ENCODE measurements at places on chromosomes 7 and 10.

GRCh38 chr10:85105614-85106255 lies 777.3 kb downstream of the CCSER2 start:
- no peak for DNase-seq

DNA sequence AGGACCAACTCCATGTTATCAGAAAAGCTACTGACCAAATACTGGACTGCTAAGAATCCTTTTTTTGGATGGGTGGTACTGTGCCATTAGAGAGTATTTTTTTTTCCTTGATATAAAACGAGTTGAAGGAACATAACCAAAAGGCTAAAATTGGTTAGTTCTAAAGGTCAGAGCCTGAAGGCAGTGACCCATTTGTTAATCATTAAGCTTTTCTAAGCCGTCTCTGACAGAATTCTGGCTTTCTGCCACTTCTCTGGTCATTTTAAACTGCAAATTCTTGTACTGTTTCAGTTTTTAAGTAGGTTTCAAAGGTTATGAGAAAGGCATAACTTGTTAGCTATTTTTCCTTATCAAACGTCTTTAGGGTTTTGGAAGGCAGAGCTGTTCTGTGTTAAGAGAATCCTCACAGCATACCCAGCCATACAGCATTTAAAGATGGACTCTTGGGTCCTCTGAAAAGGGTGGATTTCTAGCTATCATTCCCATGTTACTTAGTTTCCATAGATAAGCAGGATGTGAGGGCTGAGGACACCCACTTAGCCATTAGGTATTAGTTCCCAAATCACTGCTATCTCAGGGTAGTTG lies 196.8 kb downstream of the RNLS start:
- no peak for DNase-seq

- peak; percentile 11 for DNase-seq
These were observed 352.0 kb downstream of the PCLO start for GRCh38 chr7:82810558-82811259.

DNA sequence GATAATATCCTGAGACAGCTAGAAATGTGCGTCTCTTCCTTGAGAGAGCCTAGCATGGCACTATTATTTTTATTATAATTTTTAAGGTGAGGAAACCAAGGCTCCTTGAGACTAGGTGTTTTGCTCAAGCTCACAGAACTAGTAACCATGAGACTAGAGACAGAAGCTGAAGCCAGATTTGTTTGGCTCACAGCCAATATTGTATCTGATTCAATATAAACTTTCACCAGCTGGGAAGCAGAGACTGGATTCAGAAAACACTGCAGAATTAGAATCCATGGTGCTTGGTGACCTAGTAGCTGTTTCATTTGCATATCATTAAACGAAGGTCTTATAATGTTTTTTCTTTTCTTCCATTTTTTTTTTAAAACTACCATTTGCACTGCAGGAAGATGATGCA lies 64.4 kb downstream of the DNAJB9 start:
- no peak for DNase-seq

DNA sequence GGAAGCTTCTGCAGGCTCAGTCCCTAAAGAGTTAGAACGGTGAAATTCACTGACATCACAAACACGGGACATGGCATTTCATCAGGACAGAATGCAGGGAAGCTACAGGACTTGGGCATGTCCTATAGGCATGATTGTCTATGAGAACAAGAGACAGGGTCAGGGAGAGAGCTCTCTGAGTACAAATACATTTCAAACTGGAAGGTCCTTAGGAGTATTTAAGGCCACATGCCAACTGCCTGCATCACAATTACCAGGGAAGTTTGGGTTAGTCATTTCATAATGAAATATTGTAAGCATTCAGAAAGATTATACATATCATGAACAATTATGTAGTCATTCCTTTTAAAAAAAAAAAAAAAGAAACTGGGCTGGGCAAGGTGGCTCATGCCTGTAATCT lies 71.3 kb downstream of the CREB3L2 start:
- DNase-seq: no peak

DNA sequence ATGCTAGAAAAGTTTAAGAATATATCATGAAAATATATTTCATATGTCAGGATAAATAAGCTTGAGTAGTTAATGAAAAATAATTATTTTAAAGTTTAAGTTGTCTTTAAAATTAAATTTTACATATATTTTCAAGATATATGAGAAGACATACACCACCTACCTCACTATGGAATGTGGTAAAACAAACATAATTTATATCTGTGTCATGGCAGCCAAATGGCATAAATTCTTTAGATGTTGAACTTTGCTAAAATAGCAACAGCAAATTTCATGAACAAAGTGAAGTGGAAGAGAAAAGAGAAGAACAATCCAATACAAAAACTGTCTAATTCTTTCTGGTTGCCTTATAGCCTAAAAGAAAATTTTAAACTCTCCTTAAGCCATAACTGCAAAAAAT lies 39.6 kb upstream of the SLC16A12 start:
- no peak for DNase-seq

GRCh38 chr7:68434857-68435256 lies 1163.4 kb upstream of the AUTS2 start:
- DNase-seq: no peak

DNA sequence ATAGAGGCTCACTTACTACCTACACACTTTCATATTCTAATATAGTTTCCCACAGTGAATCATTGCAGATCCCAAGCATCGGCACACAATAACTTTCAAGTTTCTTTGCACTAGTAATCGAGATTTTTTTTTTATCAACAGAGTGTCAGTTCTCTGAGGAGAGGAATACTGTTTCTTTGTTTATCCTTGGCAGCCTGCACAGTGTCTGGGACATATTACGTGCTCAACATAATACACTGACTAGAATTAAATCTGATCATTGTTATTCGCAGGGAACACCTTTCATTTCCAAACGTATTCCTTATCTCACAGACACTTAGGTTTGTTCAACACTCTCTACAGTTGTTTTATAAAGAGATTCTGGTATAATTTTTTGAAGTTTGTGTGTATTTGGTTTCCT lies 95.3 kb downstream of the CACNA2D1 start:
- DNase-seq: no peak

GRCh38 chr7:11726001-11726793 lies 105.8 kb downstream of the THSD7A start:
- no peak for DNase-seq

DNA sequence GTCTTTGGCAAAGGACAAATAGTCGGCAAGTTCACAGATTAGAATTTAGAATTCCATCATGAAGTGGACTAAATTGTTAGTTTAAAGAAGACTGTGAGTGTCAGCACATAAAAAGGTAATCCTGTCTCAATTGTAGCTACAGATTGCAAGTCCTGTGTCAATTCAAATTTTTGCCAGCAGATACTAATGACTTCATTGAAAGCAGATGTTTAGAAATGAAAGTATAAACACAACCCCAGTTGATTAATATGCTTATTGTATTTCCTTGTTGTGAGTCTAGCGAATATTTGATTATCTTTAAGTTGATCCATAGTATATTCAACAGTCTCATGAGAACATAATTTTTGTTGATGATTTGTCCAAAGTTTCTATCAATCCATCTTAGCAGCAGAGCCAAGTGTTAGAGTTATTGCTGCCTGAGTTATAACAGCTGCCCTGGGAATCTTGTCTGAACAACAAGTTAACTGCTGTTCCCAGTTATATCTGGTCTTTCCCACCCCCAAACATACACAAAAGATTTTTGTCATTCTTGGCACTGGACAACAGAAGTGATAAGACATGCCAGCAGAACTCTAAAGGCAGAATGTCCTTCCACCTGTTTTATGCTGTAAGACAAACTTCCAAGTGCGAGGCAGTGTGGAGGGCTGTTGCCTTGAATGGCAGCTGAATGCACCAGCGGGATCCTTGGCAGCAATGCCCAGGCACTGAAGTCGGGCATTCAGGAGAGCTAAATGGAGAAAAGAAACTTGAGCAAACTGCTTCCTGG lies 21.3 kb upstream of the HERPUD2 start:
- no peak for DNase-seq
